Esophagus squamous epithelium (tissue), 5 donors: ENCODE measurements at places on chromosomes 1 and 21. TPM values are rescaled to one million over a fixed set of nuclear protein-coding genes. Genes with fewer than 3 reads are reported as not detected.

DNA sequence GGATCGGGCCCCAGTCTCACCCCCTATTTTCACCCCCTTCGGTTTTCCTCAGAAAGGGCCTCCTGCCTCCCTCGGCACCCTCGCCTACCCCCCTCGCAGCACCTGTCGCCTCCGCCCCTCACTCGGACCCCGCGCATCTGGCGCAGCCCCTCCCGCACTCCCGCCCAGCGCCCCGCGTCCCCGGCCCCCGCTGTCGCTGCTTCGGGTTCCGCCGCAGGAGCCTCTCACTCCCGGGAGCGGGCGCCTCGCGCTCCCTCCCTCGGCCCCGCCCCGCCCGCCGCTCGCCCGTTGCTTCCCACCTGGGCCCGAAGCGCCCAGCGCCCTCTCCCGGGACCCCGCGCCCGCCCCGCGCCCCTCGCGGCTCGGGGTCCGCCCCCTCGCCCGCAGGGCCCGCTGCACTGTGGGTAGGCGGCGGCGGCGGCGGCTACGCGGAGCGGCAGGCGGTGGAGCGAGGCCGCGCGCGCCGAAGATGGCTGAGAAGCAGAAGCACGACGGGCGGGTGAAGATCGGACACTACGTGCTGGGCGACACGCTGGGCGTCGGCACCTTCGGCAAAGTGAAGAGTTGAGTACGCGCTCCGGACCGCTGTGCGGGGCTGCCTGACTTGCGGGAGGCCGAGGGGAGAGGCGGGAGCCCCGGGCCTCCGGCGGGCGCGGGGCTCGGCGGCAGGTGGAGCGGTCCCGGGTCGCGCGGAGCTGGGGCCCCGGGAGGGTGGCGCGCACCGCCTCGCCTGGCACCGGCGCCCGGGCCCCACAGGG lies at the start of gene PRKAA2:
TSS of gene PRKAA2 (plus strand) at position 396 of the 758 bp plus-strand sequence. CDS start at position 470, 74 bp downstream.
- H3K27me3 ChIP-seq: no peaks in the 10 kb centered on the region
- peak within 1 kb of the TSS; percentile 79 for H3K4me3 ChIP-seq
- peaks cover 35% of the 10 kb centered on the region for H3K4me1 ChIP-seq
- H3K36me3 ChIP-seq: no peaks in the 10 kb centered on the region
- peak within 1 kb of the TSS; percentile 62 for H3K27ac ChIP-seq

The RGS16 gene
- 1.4 TPM for total RNA-seq

GRCh38 chr1:15326691-15327588 lies 79.9 kb downstream of the FHAD1 start:
- no peak overlapping the region for H3K27ac ChIP-seq
- no peak overlapping the region for H3K4me3 ChIP-seq
- no peaks in the 10 kb centered on the region for H3K27me3 ChIP-seq
- DNase-seq: no peak
- H3K4me1 ChIP-seq: peaks cover 50% of the 10 kb centered on the region
- H3K36me3 ChIP-seq: no peaks in the 10 kb centered on the region

DNA sequence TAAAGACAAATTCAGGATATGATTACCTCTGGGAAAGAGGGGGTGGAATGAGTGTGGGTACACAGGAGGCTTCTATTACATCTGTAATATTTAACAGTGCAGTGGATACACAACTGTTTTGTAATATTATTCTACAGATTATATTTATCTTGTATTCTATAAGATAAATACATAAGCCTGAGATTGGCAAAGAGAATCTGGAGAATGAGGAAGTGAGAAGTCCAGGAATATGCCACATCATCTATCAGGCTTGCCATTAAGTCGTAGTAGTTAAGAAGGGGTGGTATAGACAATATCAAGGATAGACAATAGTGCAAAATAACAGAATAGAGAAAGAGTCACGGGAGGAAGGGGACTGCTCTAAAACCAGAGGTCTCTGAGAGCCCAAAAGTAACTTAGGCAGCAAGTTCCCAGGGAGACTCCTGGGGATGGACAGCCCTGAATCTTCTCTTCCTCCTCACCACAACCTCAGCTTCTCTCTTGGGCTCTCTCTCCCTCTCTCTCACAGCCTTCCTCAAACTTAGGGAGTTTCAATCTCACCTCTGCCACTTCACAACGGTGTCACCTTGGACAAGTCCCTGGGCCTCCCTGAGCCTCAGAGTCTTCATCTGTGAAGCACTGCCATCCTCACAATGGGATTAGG lies 14.0 kb upstream of the PTAFR start:
- no peaks in the 10 kb centered on the region for H3K27me3 ChIP-seq
- no peaks in the 10 kb centered on the region for H3K36me3 ChIP-seq
- H3K27ac ChIP-seq: peak overlapping the region; percentile 8
- H3K4me3 ChIP-seq: no peak overlapping the region

GRCh38 chr1:157487504-157487903 lies 64.8 kb downstream of the FCRL5 start:
- no peaks in the 10 kb centered on the region for H3K4me1 ChIP-seq
- H3K27me3 ChIP-seq: no peaks in the 10 kb centered on the region
- no peak for DNase-seq
- H3K4me3 ChIP-seq: no peak overlapping the region

DNA sequence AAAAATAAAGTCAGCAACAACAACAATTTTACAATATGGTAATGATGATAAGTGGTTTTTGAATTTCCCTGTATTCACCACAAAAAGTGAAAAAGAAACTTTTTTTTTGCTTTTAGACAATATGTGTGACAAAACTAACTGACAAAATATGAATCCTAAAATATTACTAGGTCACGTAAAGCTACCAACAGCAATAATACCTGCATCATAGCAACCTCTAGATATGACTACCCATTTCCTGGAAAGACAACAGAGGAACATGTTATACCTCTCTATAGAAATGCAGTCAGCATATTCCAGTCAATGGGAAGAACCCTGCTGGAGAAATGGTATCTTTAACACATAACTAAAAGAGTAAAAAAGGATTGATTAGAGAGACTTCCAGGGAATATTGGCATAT lies 73.7 kb downstream of the PDE4B start:
- no peaks in the 10 kb centered on the region for H3K4me1 ChIP-seq
- no peaks in the 10 kb centered on the region for H3K36me3 ChIP-seq
- no peak overlapping the region for H3K4me3 ChIP-seq
- no peaks in the 10 kb centered on the region for H3K27me3 ChIP-seq
- no peak for DNase-seq
- no peak overlapping the region for H3K27ac ChIP-seq

DNA sequence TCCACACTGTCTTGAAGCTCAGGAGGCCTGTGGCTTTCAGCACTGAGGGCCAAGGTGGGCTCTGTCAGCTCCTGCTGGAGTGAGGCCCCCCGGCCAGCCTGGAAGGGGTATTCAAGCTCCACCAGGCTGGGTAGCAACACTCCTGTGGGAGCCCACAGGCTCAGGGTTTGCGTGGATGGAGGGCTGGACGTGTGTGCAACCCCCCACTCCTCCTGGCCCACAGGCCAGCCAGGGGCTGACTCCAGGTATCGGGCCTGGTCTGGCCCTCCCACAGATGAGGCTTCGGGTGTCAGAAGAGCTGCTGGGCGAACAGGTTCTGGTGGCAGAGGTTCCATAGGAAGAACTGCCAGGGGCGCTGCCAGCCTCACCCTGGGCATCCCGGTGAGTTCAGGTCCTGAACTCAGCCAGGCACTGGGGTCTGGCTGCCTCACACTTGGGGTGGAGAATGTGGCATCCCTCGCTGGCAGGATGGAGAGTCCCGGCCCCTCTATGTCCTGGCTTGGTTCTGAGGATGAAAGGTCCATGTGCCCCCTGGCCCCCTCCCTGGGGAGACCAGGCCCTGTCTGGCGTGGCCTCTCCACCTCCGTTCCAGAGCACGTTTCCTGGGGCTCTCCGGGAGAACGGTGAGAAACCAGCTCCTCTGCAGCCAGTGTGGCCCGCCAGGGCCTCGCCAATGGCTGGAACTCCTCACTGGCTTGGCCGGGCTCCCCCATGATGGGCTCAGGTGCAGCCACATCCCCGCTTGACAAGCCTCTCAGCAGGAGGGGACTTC lies 64.6 kb upstream of the TARDBP start:
- peaks cover 6% of the 10 kb centered on the region for H3K27me3 ChIP-seq
- DNase-seq: no peak
- no peaks in the 10 kb centered on the region for H3K36me3 ChIP-seq
- H3K4me1 ChIP-seq: peaks cover 7% of the 10 kb centered on the region

The NR0B2 gene
- not detected for total RNA-seq

The PKP1 gene
- total RNA-seq: 263 TPM
